ENCODE measurements at places on chromosomes 6 and 20.

GRCh38 chr20:32333181-32333987, 24.7 kb upstream of the ASXL1 start:
- DNase-seq: no peak

DNA sequence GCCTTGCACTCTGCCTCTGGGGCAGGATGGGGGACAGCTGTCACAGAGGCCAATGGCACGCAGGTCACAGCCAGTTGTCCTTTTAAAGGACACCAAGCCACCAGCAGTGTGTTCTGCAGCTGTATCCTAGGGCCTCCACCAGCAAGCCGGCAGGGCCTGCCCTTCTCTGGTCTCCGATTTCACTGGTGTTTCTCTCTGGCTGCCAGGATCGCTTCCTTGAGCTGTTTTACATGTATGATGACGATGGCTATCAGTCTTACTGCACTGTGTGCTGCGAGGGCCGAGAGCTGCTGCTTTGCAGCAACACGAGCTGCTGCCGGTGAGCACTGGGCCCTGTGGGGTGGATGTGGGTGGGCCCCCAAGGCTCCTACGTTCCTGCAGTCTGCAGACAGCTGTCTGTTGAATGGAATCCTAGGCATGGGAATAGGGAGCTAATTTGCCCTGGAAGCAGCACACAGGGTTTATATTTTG, 22.7 kb upstream of the MAPRE1 start:
- DNase-seq: no peak

- no peak for DNase-seq
Observed at GRCh38 chr20:38769376-38770295, 21.4 kb downstream of the ACTR5 start.

GRCh38 chr6:66184091-66184490, 477.1 kb upstream of the EYS start:
- DNase-seq: peak; percentile 62

- DNase-seq: no peak
Observed at GRCh38 chr6:67952948-67953347, 682.1 kb upstream of the ADGRB3 start.

DNA sequence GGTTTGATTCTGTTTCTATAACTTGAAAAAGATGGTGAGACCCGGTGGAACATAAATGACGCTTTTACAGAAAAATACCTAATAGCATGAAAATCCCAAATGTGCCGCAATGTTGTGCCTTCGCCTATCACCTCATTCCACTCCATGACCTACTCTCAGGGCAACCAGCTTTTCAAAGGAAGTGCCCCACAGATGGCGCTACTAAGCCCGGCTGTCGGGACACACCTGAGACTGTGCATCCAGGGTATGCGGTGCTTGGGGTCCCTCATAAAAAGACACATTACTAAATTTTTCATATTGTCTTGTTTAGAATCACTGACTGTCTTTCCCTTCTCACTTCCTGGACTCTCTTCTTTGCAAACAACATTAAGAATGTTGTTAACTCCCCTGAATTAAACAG, 145.5 kb upstream of the RPS6KA2 start:
- DNase-seq: no peak

DNA sequence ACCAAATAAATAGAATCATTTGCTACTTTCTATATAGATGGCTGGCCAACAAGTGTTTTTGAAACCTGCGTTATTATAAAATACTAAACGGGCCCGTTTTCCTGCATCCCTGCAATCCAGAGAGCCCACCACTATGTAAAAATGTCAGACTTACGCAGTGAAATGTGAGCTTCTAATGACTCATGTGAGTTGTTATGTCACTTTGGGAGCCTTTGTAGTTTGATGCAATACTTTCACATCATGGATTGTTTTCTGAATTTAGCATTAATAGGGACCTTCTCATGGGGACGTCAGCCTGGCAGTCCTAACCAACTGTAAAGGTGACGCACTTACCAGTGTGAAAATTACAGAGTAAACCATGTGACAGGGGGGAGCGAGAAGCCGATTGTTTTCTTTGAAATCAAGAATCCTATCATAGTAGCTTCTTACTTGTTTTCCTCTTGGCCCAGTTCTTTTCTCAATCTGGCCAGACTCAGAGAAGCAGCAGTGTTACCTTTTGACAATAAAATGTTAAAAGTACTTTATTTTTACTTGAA, 75.3 kb downstream of the SSR1 start:
- DNase-seq: no peak

GRCh38 chr20:36121981-36122930, 32.3 kb upstream of the EPB41L1 start:
- no peak for DNase-seq

DNA sequence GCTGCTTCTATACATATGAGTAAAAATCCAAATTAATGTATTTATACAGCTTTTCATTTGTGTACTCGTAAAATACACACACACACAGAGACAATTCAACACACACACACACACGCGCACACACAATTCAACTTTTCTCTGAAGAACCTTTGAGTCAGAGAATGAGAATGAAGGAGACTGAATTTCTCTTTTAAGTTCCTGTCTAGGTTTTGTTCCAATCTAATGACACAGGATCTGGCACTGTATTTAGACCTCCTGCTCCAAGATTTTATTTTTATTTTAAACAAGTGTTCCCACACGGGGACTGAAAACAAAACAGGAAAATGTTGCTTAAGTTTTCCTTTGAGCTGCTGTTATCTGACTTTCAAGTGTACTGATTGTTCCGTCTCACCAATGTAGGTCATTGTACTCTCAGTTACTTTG, 250.8 kb downstream of the LAMA2 start:
- peak; percentile 37 for DNase-seq

DNA sequence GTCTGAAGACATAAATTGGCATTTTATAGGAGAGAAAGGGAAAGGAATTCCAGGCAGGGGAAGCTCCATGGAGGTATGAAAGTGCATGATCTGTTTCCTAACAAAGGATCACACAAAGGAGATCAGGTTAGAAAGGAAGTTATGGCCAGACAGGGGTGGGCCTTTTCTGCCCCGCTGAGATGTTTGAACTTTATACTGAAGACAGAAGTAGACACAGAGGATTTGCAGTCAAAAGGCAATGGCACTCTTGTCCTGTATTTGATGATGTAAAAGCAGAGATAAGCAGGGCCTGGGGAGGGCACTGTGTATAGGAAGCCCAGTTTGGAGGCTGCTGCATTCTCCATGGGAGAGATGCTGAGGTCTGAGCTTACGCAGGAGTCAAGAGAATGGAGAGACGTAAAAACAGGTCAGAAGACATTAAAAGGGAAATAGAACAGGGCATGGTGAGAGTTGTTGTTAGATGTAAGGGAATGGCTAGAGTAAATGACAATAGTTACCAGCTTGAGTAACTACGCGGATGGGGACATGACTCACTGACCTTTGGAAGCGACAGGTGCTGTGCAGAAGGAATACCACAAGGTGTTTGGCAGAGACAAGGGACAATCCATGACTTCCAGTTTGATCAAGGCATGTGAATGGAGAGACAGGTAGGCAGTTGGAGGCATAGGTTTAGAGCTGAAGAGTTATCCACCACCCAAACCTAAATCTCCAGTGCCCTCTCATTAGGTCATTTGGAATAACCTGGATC, 190.6 kb upstream of the SASH1 start:
- no peak for DNase-seq

DNA sequence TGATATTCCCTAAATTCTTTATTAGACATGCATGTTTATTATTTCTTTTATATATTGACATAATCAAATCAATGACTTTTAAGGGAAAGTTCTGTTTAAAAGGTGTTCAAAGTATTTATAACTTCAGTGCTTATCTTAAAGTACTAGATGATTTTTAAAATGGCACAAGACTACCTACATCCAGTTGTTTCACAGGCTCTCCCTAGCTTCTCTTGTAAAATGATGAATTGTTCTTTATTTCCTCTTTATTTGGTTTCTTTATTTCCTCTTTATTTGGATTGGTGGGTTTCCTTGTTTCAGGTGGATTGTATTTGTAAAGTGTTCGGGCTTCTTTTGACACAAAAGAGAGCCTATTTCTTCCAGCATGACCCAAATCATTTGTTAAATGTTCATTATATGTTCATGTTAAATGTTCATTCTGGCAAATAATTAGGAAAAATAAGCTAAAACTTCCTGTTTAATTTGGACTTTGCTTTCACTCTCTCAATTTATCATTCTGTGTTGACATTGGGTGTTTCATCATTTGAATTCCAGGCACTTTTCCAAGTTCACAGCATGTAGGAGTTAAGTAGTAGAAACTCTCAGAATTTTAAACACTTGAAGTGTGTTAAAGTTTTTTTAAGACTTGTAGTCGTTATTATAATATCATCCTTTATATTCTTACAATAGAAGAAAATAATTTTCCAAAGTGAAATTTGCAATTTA, 24.6 kb downstream of the MLIP start:
- DNase-seq: no peak

DNA sequence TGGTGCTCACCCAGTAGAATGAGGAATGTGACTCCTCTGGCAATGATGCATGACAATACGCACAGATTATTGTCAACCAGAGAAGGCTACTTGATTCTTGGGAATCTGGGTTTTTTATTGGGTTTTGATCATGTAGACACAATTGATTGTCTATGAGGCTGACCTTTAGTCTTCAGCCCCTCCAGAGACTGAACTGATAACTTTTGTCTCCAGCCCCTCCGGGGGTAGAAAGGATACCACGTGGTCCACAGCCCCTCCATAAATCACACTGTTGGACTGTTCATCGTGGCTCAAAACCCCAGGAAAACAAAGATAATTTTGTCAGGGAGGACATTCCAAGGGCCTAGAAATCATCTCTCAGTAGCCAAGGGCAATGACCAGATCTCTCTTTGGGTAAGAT, 57.5 kb upstream of the ADGRF5 start:
- no peak for DNase-seq

GRCh38 chr20:58112017-58112781, 116.3 kb downstream of the ANKRD60 start:
- peak; percentile 76 for DNase-seq

- no peak for DNase-seq
Observed at GRCh38 chr6:33170176-33171015, 21.9 kb downstream of the COL11A2 start.

- DNase-seq: no peak
Observed at GRCh38 chr6:144149894-144150709, at the start of gene STX11. Gene STX11 (plus strand): TSS chr6:144150517. CDS start chr6:144186628, 36,111 bp downstream.

GRCh38 chr6:37920667-37921066, 101.1 kb downstream of the ZFAND3 start:
- DNase-seq: no peak

DNA sequence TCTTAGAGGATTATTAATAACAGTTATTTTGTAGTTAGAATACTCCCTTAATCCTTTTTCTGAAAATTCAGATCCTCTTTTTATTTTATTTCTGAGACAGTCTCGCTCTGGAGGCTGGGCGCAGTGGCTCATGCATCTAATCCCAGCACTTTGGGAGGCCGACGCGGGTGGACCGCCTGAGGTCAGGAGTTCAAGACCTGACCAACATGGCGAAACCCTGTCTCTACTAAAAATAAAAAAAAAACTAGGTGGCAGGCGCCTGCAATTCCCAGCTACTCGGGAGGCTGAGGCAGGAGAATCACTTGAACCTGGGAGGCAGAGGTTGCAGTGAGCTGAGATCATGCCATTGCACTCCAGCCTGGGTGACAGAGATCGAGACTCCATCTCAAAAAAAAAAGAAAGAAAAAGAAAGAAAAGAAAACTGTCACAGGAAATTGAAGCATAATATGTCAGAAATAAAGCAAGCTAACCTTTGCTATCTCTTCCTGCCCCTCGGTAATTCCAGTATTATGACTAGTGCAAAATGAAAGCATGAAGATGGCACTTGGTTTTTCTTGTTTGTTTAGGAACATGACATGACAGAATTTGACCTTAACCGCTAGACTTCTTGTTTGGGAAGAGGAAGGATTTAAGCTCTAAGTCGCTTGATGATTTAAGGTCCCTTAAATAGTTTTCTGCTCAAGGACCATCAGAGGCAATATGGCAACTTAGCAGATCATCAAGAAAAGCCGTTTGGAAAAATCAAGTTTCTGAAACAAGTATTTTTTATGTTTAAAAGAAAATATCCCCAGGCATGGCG, 1.8 kb upstream of the RBM39 start:
- DNase-seq: no peak

DNA sequence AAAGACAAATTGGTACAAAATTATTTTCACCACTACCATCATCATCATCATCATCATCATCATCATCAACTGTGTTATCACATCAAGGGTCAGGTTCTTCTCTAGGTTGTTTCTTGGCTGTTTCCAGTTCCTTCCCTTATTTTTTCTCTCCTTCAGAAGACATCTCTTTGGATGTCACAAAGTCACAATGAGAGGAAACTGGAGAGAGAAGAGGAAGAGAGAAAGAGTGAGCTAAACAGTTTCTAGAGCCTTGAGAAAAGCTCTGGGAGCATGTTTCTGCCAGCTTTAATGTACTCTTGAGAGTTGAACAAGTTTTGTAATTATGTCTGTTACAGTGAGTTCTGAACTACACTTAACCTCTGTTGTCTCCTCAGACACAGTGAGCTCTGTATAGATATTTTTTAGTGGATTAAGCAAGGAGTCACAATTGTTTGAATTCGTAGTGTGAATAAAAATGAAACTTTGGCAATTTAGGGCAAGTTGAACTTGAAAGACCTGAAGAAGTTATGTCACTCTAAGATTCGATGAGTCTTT, 123.0 kb upstream of the AKIRIN2 start:
- DNase-seq: no peak

DNA sequence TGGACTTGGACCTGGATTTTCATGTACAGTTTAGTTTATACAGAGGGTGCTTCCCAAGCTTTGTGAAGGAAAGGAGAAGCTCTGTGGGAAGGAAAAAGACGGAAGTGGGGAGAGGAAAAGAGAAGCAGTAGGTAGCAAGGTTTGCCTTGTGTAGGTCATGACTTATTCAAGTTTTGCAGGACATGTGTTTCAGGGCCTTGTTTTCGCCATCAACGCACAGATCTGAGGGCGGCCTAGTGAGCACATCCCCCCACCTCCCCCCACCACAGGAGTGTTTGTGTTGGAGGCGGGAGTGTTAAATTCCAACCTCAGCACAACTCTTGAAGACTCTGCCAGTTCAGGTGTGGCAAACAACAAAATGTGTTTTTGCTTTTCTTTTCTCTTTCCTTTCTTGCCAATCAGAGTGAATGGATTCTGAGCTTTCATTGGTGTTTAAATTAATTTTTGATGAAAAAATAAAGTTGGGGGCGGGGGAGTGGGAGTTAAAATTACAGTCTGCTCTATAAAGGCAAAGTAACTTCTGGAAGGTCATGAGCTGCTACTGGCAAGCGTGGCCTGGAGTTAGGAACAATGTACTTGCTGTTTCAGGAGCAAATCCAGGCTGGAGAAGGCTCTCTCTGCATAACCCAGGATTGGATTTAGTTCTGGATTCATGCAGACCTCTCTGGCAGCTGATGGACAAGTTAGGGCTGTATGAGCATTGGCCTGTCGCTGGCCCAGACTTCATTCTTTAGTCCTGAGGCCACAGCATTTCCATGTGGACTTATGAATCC, 338.5 kb downstream of the CD83 start:
- DNase-seq: no peak

GRCh38 chr20:37920679-37921322, 17.9 kb downstream of the VSTM2L start:
- no peak for DNase-seq

- DNase-seq: no peak
Observed at GRCh38 chr20:59141818-59142581, 21.6 kb upstream of the ZNF831 start.

- no peak for DNase-seq
Observed at GRCh38 chr6:137202078-137202477, 17.1 kb downstream of the IFNGR1 start.
